ENCODE measurements at places on chromosomes 4 and X. TPM values are rescaled to one million over a fixed set of nuclear protein-coding genes. Genes with fewer than 3 reads are reported as not detected.

Gene PRR27
- not detected for total RNA-seq

GRCh38 chr4:6049985-6050384 is 31.8 kb upstream of the C4orf50 start:
- DNase-seq: no peak

DNA sequence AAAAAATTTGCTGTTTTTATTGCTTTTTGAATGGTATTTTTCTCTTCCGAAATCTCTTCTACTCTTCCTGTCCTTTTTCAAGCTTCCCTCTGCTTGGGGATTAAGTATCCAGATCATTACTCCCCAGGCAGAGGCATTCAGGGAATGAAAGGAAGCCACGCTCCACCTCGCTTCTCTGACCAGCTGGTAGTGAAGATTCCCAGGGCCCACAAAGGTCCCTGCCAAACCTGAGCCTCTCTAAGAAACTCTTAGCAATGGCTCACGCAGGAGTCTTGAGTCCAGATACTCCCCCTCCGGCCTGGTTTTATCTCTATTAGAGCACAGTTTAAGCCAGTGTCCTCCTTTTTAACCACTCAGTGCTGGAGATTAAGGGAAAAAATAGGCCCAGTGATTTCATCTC is 51.4 kb upstream of the SOD3 start:
- no peak for DNase-seq

GRCh38 chr4:151555151-151555945 is 146.4 kb downstream of the FHIP1A start:
- no peak for DNase-seq

DNA sequence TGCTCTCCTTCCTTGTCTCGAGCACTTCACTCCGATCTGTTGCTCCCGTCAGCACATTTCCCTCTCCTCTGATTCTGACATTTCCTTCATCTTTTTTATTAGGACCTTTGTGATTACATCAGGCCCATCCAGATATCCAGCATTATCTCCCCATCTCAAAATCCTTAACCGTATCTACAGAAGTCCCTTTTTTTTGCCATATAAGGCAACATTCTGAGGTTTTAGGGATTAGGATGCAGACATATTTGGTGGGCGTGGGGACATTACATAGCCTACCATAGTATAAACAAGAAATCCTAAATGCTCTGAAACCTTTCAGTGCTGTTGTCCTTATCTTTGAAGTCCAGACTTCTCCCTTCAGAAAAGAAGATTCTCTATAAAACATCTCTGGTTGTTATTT is 505.0 kb upstream of the PITX2 start:
- DNase-seq: no peak

GRCh38 chr4:42152507-42153504 is at the start of gene BEND4:
BEND4 (minus strand) TSS chr4:42152655; CDS start chr4:42152143, 512 bp downstream.
- no peak for DNase-seq

DNA sequence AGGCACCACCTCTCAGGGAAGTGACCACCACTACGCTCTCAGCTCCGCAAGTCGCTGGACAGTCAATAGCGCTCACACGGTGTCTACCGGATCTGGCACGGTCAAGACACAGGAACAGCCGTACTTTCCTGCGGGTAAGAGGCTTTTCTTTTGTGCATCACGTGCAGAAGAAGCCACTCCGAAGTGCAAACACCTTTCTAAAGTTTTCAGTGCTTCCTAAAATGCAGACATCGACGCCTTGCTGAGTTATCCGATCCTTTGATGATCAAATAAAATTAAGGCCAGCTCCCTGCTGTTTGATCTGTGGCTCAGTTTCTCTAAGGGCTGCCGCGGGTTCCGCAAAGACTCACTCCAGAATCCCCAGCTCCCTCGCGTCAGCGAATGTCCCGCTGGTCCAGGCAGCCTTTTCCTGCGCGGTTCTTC is 71.8 kb downstream of the FBXO8 start:
- no peak for DNase-seq

- DNase-seq: no peak
These were observed 30.6 kb upstream of the PLAC1 start for GRCh38 chrX:134688839-134689238.

Gene NKAP
- total RNA-seq: 6.1 TPM

Gene SSX2
- not detected for total RNA-seq

Gene NKX3-2
- 1.3 TPM for total RNA-seq

GRCh38 chr4:38762560-38762959 is 20.2 kb downstream of the TLR10 start:
- no peak for DNase-seq

- no peak for DNase-seq
These were observed 116.1 kb downstream of the EVC2 start for GRCh38 chr4:5592272-5592671.

DNA sequence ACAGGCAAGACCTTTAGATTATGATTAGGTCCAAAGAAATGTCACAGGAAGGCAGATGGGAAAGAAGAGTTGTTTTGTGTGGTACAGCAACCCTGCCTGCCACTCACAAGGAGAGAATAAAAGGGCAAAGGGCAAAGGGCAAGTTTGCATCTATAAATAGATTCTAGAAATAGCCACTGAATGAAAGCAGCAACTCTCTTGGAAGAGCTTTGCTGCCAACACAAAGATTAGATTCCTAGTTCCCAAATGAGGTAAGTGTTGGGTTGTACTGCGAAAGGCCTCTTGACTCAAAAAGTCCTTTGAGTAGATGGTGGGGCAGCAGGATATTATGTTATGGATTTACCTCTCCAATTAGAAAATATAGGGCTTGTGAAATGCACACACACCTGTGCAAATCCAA is 61.2 kb downstream of the MOSPD2 start:
- DNase-seq: no peak

Gene ARX
- not detected for total RNA-seq

GRCh38 chr4:27048429-27049238 is 188.0 kb downstream of the STIM2 start:
- no peak for DNase-seq

Gene SLC10A4
- total RNA-seq: not detected

- DNase-seq: no peak
These were observed 37.2 kb downstream of the CLCN3 start for GRCh38 chr4:169657470-169658107.

DNA sequence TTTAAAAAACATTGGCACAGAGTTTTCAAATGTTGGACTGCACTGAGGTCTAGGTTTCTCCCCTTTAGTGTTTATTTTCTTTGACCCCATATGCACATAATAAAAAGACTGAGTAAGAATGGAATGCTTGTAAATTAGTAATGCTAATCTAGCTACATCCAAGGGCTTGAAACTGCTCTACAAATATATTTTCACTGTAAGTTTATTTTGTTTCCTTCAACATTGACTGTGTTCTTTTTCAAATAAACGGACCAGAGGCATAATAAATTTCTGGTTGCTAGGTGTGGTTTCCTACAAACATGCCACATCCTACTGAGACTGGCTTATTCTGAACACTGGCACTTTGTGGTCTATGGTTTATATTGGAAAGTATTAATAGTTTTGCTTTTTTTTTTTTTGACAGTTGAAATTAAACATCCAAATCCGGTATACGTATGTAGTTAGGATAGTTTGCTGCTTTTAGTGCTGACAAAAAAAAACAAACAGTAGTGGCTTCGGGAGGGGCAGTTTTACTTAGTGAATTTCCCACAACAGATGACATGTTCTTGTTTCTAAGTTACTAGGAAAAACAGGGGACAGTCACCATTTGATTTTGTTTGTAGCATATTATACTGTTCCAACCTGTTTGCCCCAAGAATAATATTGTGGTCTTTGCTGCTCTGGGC is 13.2 kb downstream of the CA5B start:
- DNase-seq: no peak

GRCh38 chr4:143381189-143382118 is 44.8 kb downstream of the GAB1 start:
- no peak for DNase-seq

Gene TRIM60
- not detected for total RNA-seq

DNA sequence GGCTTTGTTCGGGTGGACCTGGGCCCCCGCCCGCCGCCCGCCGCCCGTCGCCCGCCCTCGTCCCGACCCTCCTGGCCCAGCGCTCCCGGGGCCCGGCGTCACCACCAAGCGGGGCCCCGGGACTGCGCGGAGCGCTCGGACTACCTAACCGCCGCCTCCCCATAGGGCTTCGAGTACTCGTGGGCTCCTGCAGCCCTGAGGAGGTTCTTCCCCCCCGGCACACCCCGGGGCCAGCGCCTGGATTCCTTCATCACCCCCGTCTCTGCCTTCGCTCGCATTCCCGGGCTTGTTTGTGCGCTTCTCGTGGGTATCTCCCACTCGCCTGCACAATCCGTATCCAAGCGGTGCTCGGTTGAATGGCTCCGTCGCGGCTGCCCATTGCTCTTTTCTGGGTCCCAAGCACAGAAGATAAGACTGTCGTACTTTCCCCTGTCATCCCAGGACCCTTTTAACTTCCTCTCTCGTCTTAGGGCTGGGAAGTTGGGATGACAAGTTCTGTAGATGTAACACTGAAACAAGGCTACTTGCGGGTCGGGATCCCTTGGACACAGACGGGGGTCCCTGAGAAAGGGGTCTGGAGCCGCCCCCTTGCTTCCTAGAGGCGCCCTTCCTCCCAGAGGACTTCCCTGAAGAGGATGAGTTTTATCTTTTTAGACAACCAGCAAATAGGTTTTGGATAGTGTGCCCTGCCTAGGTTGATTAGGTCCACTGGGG is 565 bp downstream of the MOB1B start:
- DNase-seq: no peak

DNA sequence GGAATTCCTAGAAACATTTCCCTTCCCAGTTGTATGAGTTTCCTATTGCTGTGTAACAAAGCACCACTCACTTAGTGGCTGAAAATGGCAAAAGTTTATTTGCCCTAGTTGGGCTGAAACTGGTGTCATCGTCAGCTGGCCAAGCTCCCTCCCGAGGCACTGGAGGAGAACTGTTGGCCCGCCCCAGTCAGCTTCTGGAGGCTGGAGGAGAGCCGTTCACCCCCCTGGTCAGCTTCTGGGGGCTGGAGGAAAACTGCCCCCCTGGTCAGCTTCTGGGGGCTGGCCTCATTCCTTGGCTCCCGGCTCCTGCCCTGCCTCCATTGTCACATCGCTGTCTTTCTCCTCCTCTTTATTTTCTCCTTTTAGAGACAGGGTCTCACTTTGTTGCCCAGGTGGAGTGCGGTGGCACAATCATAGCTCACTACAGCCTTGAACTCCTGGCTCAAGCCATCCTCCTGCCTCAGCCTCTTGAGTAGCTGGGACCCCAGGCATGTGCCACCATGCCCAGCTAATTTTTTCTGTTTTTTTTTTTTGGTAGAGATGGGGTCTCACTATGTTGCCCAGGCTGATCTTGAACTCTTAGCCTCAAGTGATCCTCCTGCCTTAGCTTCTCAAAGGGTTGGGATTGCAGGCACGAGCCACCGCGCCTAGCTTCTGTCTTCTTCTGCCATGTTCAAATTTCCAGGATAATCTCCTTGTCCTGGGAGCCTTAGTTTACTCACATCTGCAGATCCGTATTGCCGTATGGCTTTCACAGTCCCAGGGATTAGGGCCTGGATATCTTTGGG is 3.2 kb downstream of the RGS12 start:
- DNase-seq: peak; percentile 87

DNA sequence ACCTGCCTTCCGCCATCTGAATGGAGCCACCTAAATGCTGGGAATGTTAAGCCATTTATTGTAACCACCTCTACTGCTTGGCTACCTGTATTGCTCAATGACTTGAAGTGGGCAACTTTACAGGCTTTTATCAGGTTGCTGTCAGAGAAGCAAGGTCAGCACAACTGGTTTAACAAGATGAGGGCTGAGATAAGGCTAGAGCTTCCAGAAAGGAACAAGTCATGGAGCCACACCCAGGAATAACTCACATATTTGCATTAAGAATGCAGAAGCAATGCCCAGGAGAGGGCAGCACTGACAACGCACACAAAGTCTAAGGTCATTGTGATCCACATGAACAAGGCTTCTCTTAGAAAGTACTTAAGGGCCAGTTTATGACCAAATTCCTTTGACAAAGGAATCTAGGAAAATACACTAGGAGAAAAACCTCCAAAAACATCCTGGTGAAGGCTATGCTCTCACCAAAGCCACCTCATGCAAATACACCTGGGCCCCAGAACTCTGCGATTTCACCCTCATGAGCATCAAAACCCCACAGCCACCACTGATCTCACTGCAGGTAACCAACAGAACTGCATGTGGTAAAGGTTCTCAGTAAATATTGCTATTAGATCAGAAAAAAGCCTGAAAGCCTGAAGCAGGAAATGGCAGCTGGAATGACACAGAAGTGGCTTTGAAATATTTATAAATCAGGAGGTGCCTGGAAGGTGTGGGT is 15.0 kb upstream of the STS start:
- no peak for DNase-seq

GRCh38 chr4:80243274-80244018 is 23.0 kb upstream of the FGF5 start:
- DNase-seq: no peak
